ENCODE measurements at places on chromosomes 11 and 22.
A peak's percentile ranks its signal among the peaks of the same experiment; 100 is the strongest.

DNA sequence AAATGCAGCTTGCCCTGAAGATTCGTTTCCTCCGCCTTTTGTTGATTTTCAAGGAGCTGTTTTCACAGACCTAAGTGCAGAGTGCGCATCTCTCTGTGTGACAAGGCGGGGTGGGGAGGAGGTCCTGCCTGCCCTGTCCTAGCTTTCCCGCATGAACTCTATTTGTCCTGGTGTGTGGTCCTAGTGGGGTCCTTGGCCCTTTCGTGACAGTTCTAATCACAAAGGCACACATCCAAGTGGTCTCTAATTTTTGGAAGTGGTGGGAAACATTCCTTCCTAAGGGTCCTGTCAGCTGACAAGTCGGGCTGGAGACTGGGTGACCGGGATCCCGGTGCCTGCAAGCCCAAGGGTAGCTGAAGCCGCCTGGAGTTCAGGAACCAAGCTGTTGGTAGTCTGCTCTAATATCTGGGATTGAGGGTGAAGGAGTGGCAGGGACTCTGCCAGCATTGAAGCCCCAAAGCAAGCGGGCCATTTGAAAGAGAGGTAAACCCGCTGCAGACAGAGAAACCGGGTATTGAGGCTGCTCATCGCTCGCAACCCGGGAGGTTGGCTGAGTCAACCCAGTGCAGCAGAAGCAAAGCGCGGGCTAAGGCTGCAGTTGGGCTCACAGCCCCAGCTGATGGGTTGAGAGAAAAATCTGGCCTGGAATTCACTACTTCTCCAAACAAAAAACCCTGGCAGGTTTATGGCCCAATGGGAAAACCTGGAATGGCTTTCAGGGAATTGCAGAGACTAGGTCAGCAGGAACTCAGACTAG, 28.1 kb upstream of the FBXO3 start:
- DNase-seq = peak; percentile 29

GRCh38 chr22:32475468-32476010, 928 bp downstream of the FBXO7 start:
- peak; percentile 31 for DNase-seq

DNA sequence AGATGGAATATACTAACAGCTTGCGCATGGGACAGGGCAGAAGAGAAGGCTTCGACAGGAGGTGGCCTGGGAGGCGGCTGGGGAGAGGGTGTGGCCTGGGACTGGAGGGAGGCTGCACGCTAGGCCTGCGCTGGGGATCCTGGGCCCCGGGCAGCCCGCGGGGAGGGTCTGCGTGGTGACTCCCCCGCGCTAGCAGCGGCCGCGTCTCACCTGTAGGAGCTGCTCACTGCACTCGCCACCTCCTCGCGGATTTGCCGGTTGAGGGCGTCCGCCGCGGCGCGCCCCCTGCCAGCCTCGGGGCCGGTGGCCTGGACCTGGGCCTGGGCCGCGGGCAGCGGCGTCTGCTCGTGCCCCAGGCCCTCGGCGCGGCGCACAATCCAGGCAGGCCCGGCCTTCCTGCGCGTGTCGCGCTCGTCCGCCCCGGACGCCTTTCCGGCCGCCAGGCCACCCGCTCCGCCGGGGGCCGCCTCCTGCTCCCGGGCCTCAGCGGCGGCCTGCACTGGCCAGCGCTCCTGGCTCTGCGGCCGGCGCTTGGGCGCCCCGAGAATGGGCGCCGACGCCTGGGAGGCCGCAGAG, 1.5 kb downstream of the MAP6 start:
- DNase-seq = peak; percentile 13

DNA sequence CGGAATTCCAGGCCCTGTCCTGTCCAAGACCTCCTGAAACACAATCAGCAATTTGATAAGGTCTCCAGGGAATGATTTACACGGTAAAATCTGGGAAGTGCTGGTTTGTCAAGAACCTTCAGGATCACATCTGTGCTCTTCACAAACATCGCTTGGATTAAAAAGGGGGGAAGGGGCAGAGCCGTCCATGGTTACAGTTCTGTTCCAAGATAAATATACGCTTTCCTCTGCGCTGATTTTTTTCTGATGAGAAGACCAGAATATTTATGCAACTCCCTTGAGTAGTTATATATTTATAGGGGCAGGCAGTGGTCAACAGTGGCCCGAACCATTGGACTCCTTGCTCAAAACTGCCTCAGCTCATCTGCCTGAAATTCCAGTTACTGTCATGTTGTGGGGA, 9.2 kb upstream of the APOL5 start:
- DNase-seq = no peak

DNA sequence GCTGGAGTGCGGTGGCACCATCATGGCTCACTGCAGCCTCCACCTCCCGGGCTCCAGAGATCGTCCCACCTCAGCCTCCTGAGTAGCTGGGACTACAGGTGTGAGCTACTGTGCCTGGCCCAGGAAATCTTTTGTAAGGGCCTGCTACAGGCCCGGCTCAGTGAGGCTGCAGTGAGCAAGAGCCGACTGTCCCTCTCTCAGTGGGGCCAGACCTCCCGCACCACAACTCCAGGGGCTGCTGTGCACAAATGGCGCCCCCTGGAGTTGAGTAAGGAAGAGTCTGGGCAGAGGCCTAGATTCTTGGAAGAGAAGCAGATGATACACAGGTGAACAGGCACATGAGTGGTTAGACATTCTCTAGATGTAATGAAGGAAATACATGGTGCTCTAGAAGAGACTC, 7.0 kb downstream of the SERHL2 start:
- DNase-seq = no peak

DNA sequence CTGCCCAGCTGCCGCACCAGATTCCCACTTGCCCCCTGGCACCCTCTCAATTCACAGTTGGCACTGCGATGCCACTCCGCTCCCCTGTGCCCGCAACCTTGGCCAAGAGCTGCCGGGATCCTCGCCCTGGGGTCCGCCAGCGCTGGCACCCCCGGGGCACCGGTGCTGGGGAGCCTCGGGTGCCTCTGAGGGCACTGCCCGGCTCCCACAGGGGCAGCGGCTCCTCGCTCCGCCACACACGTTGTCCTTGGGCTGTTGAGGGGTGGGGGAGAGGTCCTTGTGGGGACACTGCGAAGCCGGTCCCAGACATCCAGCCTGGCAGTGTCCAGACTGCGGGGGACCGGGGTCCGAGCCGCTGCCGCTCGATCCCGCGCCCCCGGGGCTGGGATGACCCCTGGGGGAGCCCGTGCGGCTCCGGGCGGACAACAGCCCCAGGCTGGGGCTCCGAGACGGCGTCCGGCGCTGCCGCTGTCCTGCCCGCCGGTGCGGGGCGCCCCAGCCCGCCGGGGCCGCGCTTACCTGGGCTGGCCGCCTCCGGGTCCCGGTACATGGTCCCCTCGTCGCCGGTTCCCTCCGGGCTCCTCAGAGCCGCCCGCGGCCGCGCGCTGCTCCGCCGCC, 496 bp downstream of the SYT7 start:
- DNase-seq = no peak

GRCh38 chr11:124745835-124746620, 6.0 kb downstream of the VSIG2 start:
- no peak for DNase-seq

GRCh38 chr11:76642341-76642740, 28.2 kb downstream of the LRRC32 start:
- no peak for DNase-seq

- DNase-seq = no peak
Observed at GRCh38 chr11:82404981-82405380, 328.7 kb downstream of the FAM181B start.

- no peak for DNase-seq
Observed at GRCh38 chr11:10906521-10906920, 48.7 kb upstream of the ZBED5 start.

DNA sequence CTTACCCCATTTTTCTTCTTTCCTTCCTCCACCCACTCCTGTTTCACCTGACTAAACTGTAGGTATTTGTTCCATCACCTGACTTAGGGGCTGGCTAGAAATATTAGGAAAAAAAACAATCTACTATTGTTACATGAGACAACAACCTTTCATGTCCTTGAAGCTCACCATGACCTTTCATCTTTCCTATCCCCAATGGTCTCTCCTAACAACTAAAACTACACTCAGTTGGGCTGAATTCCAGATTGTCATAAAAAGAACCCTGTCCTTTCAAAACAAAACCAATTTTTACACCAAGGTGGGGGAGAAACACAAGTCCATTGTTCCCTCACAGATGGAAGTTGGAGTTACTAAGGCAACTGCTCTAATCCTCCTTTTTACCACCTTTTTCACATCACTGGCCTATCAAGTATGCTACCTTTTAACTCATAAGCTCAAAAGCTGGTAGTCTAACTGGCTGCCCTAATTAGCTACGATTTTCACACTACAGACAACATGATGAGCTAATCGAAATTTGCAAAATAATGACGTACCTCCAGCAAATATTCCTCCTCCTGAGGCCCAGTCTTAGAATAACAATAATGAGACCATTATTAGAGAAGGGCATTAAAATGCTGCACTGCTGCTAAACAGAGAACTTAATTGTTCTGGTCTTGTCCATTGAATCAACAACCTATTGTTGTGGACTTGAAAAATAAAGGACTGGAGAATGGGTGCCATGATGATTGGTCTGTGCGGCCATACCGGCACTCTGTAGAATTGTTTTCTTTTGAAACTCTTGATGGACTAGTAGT, 46.5 kb upstream of the SOX6 start:
- peak; percentile 12 for DNase-seq

DNA sequence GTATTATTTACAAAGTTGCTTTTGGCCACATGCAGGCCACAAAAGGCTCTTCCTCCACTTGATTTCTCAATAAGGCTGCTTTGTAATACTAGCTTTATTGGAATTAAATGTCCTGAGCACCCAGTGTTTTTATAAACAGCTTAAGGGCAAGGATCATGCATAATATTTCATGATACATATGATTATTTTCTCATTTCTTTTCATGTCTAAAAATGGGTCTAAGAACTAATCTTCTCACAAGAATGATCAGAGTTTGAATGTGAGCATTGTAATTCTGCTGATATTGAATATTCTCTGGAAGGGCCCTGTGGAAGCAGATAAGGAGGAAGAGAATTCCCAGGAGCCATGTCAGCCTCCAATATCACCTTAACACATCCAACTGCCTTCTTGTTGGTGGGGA, at the start of gene OR52K2:
Gene OR52K2 (plus strand): TSS at position 301 of the 400 bp plus-strand sequence. CDS start 45 bp downstream, at position 346.
- DNase-seq = no peak

DNA sequence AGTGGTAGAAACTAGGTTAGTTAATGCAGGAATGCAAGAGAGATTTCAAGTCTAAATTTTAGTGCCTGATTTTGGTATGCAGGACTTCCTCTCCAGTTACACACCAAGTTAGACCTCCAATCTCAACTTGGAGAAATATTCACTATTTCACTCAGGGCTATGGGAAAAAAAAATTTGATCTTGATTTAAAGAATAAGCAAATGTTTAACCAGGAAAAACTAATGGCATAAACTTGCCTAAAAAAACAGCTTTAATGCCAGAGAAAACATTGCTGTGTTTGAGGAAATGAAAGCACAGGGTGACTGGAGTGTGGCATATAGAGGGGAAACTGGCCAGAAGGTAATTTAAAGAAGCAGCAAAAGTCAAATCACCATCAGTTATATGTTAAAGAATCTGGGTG, 575.4 kb upstream of the LRRC4C start:
- DNase-seq = no peak

- no peak for DNase-seq
Observed at GRCh38 chr11:119218141-119218878, 12.2 kb downstream of the CBL start.

DNA sequence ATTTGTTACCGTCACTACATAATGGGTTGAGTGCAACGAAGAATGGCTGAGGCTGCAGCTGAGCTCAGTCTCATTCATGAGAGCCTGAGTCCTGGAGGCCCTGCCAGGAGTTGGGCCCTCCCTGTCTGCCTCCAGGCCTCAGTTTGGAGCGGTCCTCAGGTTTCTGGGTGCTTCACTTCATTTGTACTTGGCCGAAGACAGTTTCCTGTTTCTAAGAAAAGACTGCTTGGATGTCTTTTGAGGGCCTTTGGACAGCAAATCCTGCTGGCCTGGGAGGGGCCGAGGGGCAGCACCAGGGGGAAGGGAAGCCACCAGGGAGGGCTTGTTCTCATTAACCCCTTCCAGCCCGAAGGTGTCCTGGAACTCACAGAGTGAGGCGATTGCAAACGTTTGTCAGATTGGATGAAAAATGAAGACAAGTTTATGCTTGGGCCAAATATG, 163.1 kb downstream of the ETS1 start:
- DNase-seq = no peak

GRCh38 chr11:128859563-128860441, 7.3 kb downstream of the KCNJ1 start:
- no peak for DNase-seq

GRCh38 chr22:37982938-37983859, 1.2 kb downstream of the SOX10 start:
- peak; percentile 33 for DNase-seq

DNA sequence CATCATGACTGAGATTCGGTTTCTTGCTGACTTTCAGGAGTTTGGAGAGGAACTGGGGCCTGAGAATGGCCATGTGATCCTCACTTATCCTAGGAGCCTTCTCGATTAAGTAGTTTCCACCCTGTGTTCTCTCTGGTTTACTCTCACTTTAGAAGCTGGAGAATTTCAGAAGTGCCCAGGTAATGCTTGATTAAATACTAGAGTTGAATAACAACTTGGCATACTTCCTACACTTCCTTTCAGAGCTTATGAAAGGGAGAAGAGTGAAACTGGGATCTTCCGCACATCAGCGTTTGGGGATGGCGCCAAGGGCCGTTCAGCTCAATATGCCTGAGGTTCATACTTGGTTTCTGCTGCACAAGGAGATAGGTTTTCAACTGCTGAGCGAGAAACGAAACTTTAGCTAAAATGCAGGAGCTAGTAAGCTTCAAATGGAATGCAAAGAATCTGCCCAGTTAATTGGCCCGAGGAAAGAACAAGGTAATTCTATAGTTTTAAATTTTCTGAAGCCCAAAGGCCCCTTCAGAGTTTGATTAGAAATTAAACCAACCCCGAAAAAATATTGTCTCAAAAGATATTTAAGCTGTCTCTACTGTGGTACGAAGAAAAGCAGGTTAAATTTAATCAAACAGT, 823 bp upstream of the MUC15 start:
- DNase-seq = no peak

DNA sequence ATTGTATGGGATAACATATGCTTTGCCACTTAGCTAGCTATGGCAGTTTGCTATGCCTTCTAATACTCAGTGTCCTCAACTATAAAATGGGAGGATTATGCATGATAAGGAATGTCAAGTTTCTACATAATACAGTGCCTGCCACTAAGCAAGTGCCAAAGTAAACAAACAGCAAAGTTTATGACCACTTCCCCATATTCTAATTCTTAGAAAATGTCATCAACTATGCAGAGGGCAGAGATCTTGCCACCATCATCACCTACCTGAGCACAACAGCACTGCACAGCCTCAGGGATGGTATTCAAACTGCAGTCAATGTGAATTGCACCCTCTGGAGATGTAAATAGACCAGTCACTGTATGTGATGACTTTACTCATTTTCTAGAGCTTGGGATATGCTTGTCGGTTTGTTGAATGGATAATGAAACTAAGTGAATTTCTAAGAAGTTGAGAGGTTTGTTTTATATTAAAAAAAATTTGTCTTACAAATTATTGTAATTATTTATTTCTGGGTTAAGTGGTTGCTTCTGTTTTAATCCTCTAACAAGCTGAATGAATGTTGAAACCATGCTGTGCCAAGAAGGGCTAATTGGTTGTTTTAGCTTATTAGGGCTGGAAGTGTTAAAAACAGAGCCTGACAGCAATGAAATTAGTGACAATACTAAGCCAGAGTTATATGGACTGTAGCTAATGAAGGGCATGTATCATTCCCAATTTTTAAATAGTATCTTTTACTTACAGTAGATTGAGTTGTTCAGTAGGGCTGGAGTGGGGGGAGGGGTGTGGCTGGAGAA, 398.4 kb downstream of the CNTN5 start:
- DNase-seq = no peak

All from caudate nucleus (tissue), 63 donors.